ENCODE measurements at places on chromosomes 6 and 20.
A peak's percentile ranks its signal among the peaks of the same experiment; 100 is the strongest.

DNA sequence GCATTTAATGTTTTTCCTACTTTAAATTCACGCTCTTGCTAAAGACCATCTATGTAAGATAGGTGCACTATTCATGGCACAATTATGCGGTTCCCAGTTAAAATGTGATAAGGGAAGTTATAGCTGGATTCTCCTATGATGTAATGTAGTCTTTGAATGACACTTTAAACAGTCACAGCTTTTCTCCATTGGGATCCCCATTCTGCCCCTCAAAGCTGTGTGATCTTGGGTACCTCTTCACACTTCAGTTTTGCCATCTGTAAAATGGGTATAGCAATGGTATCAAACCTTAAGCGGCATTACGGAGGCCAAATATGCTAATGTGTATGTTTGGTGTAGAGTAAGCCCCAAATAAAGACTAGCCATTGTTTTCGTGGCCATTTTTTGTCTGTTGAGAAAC lies 64.7 kb upstream of the ZNF217 start:
- DNase-seq, result no peak

GRCh38 chr6:46331461-46331860 lies 159.8 kb downstream of the RCAN2 start:
- no peak for DNase-seq

DNA sequence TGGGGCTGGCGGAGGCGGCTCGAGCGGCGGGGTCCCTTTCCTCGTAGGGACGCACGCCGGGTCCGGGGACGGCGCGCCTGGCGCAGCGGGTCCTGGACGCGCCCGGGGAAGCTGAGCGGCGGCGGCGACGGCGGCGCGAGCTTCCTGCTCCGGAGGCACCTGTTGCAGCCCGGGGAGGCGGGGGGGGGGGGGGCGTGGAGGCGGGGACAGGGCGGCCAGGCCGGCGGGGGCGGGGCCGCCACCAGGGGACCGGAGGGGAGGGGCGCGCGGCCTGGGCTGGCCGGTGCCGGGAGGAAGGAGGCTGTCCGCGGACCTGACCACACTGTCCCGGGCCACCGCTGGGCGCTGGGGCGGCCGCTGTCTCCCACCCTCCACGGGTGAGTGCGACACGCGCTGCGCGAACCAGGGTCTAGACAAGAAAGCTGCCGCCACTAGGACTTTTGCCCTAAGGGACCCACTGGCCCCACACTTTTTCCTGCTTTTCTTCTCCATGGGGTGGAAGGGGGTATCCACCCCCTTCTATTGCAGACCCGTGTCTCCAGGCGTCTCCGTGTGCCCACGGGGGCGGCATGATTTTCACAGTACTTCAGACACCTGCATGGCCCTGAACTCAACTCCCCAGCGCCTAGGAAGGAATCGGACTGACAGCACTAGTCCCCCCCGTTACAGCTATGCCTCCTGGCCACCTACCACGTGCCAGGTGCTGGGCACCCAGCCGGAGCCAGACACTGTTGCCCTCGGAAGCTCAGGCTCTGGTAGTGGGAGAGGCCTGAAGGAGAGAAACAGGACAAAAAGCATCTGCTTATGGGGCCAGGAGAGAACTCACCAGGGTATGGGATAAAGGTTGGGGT lies at the start of gene NFATC2:
TSS of gene NFATC2 (minus strand) at position 149 of the 851 bp plus-strand sequence. CDS start 220 bp downstream, outside the sequence.
- DNase-seq, result peak; percentile 59

GRCh38 chr6:166987930-166988329 lies 11.3 kb upstream of the CEP43 start:
- DNase-seq, result no peak

DNA sequence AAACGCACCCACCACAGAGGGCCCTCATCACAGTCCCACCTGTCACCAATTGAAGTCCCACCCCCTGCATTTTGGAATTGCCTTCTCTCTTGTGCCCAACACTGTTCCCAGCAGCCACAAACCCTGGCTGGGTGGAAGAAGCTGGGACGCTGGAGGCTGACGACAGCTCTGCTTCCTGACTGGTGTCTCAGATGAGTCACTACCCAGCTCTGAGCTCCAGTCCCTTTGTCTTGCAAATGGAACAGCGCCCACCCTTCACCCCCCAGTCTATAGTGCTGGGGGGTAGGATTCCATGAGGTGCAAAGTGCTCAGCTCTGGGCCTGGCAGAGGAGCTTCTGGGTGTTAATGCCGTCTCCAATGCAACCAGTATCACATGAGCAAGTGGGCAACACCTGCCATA lies 85.3 kb downstream of the DLGAP4 start:
- no peak for DNase-seq

GRCh38 chr20:62422636-62423325 lies 4.6 kb downstream of the RBBP8NL start:
- no peak for DNase-seq

GRCh38 chr20:4519534-4519933 lies 202.2 kb upstream of the PRND start:
- no peak for DNase-seq

DNA sequence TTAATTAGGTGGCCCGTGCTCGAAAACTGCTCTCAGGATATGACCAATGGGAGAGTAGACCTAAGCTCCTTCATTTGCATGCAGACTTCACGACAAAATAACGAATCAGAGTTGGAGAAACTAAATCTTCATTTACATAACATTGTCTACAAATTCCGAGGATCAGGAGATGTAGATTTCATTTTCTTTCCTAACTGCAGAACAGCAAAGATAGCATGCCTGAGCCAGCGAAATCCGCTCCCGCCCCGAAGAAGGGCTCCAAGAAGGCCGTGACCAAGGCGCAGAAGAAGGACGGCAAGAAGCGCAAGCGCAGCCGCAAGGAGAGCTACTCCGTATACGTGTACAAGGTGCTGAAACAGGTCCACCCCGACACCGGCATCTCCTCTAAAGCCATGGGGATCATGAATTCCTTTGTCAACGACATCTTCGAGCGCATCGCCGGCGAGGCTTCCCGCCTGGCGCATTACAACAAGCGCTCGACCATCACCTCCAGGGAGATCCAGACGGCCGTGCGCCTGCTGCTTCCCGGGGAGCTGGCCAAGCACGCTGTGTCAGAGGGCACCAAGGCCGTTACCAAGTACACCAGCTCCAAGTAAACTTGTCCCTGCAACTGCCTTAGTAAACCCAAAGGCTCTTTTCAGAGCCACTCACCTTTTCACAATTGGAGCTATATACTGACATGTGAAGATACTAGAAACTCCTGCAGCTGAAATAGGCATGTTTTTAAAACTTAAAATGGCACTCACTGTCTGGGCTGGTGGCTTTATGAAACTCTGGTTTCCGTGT lies 96.5 kb downstream of the HFE start:
- peak; percentile 22 for DNase-seq

GRCh38 chr20:36493801-36494114 lies 47.6 kb upstream of the MYL9 start:
- DNase-seq, result no peak

- no peak for DNase-seq
These were observed 26.9 kb downstream of the RRAGD start for GRCh38 chr6:89385156-89385667.

DNA sequence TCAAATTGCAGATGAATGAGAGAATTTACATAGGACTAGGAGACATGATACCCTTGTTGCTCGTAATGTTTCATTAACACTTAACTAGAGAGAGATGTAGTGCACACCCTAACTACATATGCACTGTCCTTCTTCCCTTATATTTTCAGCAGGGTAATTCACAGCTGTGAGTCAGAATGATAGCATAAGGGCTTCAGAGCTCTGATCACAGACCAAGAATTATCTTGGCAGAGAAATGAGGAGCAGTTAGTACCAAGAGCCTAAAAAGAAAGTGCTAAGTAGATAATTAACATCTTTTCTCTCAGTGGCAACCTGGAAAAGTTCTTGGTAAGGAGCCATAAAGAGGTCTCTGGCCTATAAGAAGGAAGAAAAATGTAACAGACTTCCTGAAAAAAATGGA lies 35.8 kb downstream of the GRIK2 start:
- DNase-seq, result no peak

GRCh38 chr20:62808211-62808865 lies 3.7 kb downstream of the OGFR start:
- peak; percentile 78 for DNase-seq

Measured in naive thymus-derived CD8-positive, alpha-beta T cell (primary cell).